Mesothelial cell of epicardium (in vitro differentiated cells): ENCODE measurements at places on chromosomes 3 and 15. TPM values are rescaled to one million over a fixed set of nuclear protein-coding genes. Genes with fewer than 3 reads are reported as not detected.

GRCh38 chr3:168730073-168730472 lies 634.3 kb upstream of the GOLIM4 start:
- no peak for DNase-seq
- peaks cover 44% of the 10 kb centered on the region for H3K36me3 ChIP-seq
- H3K27me3 ChIP-seq: no peaks in the 10 kb centered on the region

GRCh38 chr3:29639578-29640290 lies 358.9 kb downstream of the RBMS3 start:
- H3K27ac ChIP-seq: peak overlapping the region; percentile 85
- peaks cover 15% of the 10 kb centered on the region for H3K36me3 ChIP-seq
- H3K27me3 ChIP-seq: no peaks in the 10 kb centered on the region

DNA sequence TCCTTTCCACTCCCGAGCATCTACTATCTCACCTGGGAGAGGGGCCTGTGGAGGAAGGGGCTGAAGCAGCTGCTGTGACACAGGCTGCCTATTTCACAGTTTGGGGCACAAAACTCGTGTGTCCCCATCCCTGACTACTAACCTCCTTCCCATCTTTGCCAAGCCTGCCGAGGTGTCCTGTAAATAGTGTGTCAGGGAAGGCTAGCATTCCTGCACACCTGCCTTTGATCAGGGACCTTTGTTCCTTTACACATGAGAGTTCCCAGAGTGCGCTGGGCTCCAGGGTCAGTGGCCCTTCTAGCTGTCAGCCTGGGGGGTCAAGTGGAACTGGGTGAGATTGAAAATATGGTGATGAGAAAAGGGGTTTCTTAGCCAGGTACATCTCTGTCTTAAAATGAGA lies 13.0 kb upstream of the TF start:
- H3K4me3 ChIP-seq: no peak overlapping the region
- H3K27me3 ChIP-seq: peaks cover 37% of the 10 kb centered on the region
- H3K4me1 ChIP-seq: no peaks in the 10 kb centered on the region
- H3K36me3 ChIP-seq: peaks cover 3% of the 10 kb centered on the region
- no peak for DNase-seq

GRCh38 chr3:188491276-188491687 lies 337.3 kb downstream of the LPP start:
- H3K27ac ChIP-seq: peak overlapping the region; percentile 11
- H3K27me3 ChIP-seq: no peaks in the 10 kb centered on the region
- H3K36me3 ChIP-seq: peaks cover 14% of the 10 kb centered on the region
- no peak for DNase-seq
- peaks cover 7% of the 10 kb centered on the region for H3K4me1 ChIP-seq
- no peak overlapping the region for H3K4me3 ChIP-seq

DNA sequence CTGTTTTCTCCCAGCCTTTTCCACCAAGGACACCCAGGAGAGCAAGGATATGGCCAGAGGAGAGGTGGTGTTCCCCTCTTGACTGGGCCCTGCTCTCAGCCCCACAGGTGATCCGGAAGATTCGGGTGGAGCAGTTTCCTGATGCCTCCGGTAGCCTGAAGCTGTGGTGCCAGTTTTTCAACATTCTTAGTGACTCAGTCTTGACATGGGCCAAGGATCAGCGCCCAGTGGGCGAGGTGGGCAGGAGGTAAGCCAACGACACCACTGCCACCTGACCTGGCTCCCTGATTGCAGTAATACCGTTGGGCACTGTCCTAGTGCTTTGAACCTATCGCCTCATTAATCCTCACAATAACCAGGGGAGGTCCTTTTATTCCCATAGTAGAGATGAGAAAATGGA lies 25.3 kb upstream of the SLC28A1 start:
- H3K27me3 ChIP-seq: no peaks in the 10 kb centered on the region
- peaks cover 13% of the 10 kb centered on the region for H3K36me3 ChIP-seq
- H3K4me3 ChIP-seq: no peak overlapping the region
- no peak for DNase-seq
- no peak overlapping the region for H3K27ac ChIP-seq
- no peaks in the 10 kb centered on the region for H3K4me1 ChIP-seq

- peaks cover 6% of the 10 kb centered on the region for H3K4me1 ChIP-seq
- H3K27me3 ChIP-seq: no peaks in the 10 kb centered on the region
- H3K4me3 ChIP-seq: no peak overlapping the region
- peaks cover 13% of the 10 kb centered on the region for H3K36me3 ChIP-seq
- DNase-seq: no peak
Measured at GRCh38 chr15:39748276-39748675, 34.4 kb downstream of the FSIP1 start.

- H3K27ac ChIP-seq: peak overlapping the region; percentile 9
- H3K4me1 ChIP-seq: peaks cover 36% of the 10 kb centered on the region
- H3K4me3 ChIP-seq: no peak overlapping the region
- no peaks in the 10 kb centered on the region for H3K36me3 ChIP-seq
- no peak for DNase-seq
Measured at GRCh38 chr15:39553947-39554693, 26.8 kb upstream of the THBS1 start.

The ESYT3 gene
- total RNA-seq: 5.9 to 6.9 TPM (median 6.8 TPM) in 3 replicates

GRCh38 chr3:187533797-187534196 lies 136.4 kb downstream of the SST start:
- no peaks in the 10 kb centered on the region for H3K4me1 ChIP-seq
- no peak overlapping the region for H3K4me3 ChIP-seq
- H3K27ac ChIP-seq: no peak overlapping the region
- no peak for DNase-seq

DNA sequence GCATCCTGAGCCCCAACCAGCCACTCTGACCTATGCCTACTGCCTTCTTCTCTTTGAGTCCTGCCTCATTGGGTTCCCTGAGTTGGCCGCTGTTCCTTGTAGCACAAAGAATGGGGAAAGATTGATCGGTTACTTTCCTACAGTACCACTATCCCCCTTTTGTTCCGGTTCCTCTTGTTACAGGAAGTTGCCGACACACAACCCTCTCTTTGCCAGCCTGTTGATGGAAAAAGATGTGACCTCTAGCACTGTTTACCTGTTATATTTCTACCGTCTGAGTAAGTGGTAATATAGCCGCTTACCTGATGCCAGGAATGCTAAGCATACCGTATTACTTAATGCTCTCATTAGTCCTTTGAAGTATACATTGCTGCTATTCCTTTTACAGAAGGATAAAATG lies 9.7 kb upstream of the AHSG start:
- no peak overlapping the region for H3K27ac ChIP-seq
- DNase-seq: no peak
- H3K27me3 ChIP-seq: peaks cover 9% of the 10 kb centered on the region
- H3K4me3 ChIP-seq: no peak overlapping the region
- H3K36me3 ChIP-seq: no peaks in the 10 kb centered on the region

DNA sequence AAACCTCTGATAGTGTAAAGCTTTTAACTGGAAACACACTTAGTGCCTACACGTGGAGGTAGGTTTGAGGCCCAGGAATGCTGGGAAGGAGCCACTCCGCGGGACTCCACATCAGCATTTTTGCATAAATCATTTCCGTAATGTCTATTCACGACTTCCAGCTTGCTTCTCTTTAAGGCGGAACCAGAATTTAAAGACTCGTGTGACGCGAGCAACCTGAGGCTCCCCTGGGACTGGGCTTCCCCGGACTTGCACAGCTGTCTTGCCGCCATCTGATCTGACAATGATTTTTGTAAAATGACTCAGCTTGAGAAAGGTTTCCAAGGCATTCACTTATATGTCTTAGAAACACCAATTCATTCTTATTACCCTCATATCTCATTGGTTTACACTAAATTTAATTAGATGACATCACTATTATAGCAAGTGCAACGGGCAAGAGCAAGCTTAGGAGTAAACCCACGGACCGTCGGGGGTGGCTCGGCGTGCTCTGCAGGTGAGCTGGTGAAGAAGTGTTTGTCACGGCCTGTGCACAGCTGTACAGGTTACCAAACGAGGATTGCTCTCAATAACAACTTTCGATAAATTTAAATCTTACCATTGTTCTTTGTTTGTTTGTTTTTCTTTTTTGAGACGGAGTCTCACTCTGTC lies 95.2 kb downstream of the CHSY1 start:
- peaks cover 4% of the 10 kb centered on the region for H3K4me1 ChIP-seq
- no peak for DNase-seq
- no peaks in the 10 kb centered on the region for H3K27me3 ChIP-seq
- no peak overlapping the region for H3K4me3 ChIP-seq

The SHC4 gene
- 0.58 to 0.90 TPM (median 0.64 TPM) in 3 replicates for total RNA-seq

- peaks cover 92% of the 10 kb centered on the region for H3K27me3 ChIP-seq
- H3K36me3 ChIP-seq: no peaks in the 10 kb centered on the region
- H3K27ac ChIP-seq: no peak overlapping the region
- H3K4me1 ChIP-seq: peaks cover 7% of the 10 kb centered on the region
- no peak for DNase-seq
Measured at GRCh38 chr3:13880811-13881156, 913 bp upstream of the WNT7A start.

The NRROS gene
- total RNA-seq: 0.72 to 1.3 TPM (median 0.93 TPM) in 3 replicates

DNA sequence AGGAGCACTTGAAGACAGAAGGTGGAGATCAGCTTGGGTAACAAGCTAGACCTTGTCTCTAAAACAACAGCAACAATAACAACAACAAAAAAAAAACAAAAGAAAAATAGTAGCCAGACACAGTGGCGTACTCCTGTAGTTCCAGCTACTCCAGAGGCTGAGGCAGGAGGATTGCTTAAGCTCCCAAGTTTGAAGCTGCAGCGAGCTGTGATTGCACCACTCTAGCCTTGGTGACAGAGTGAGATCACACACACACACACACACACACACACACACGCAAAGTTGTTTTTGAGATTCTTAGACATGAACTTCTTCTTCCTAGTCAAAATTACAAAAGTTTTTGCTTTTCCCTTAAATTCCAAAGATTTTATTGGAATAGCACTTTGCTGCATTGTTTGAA lies 93.0 kb upstream of the IGSF10 start:
- DNase-seq: no peak
- H3K36me3 ChIP-seq: no peaks in the 10 kb centered on the region
- H3K27me3 ChIP-seq: no peaks in the 10 kb centered on the region
- no peak overlapping the region for H3K4me3 ChIP-seq
- H3K4me1 ChIP-seq: peaks cover 35% of the 10 kb centered on the region

DNA sequence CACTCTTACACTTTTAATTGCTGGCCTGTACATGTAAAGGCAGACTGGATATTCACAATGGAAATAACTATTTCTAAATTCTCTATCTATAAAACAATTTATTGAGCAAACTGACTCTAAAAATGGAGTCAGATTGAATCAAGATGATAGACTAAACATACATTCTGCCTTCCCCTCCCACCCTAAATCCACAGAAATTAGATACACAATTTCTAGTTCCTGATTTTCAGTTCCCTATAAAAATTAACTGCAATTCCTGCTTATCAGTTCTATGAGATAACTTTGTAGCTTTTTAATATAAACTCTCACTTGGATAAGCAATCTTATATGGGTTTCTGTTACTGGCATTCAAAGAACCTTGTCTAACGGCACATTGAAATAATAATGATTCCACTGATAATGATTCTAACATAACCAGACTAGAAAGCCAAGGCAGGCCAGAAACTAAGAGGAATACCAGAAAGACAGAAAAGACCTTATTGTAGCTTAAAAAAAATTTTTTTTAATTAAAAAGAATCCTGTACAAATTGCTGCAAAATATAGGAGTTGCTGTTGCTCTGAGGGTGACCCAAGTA lies 33.1 kb downstream of the TBC1D5 start:
- no peak overlapping the region for H3K27ac ChIP-seq
- no peaks in the 10 kb centered on the region for H3K27me3 ChIP-seq
- H3K4me3 ChIP-seq: no peak overlapping the region
- H3K36me3 ChIP-seq: peaks cover 21% of the 10 kb centered on the region
- no peak for DNase-seq
- H3K4me1 ChIP-seq: no peaks in the 10 kb centered on the region

- H3K4me3 ChIP-seq: no peak overlapping the region
- no peak for DNase-seq
- H3K4me1 ChIP-seq: peaks cover 13% of the 10 kb centered on the region
- H3K36me3 ChIP-seq: peaks cover 12% of the 10 kb centered on the region
Measured at GRCh38 chr3:122357828-122358702, 25.0 kb downstream of the MIX23 start.

The VGLL4 gene
- 137 to 140 TPM (median 138 TPM) in 3 replicates for total RNA-seq

DNA sequence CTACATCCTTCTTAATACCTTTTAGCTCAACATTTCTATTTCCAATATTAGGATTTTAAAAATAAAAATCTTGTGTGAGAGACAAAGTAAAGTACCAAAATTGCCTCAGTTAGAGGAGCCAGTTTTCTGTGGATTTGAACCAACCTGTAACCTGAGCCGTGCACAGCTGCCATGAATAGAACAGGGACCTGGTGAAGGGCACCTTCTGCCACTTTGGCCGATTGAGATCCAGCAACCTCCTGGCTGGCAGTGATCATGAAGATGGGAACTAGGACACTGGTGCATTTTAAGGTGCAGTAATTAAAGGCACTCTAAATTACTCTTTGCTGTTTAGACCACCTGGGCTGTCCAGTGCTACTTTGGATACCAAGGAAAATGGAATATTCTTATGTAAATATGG lies 34.3 kb upstream of the TRAK1 start:
- no peaks in the 10 kb centered on the region for H3K36me3 ChIP-seq
- H3K4me3 ChIP-seq: no peak overlapping the region
- no peaks in the 10 kb centered on the region for H3K27me3 ChIP-seq
- DNase-seq: no peak
- H3K27ac ChIP-seq: no peak overlapping the region
- H3K4me1 ChIP-seq: peaks cover 43% of the 10 kb centered on the region

DNA sequence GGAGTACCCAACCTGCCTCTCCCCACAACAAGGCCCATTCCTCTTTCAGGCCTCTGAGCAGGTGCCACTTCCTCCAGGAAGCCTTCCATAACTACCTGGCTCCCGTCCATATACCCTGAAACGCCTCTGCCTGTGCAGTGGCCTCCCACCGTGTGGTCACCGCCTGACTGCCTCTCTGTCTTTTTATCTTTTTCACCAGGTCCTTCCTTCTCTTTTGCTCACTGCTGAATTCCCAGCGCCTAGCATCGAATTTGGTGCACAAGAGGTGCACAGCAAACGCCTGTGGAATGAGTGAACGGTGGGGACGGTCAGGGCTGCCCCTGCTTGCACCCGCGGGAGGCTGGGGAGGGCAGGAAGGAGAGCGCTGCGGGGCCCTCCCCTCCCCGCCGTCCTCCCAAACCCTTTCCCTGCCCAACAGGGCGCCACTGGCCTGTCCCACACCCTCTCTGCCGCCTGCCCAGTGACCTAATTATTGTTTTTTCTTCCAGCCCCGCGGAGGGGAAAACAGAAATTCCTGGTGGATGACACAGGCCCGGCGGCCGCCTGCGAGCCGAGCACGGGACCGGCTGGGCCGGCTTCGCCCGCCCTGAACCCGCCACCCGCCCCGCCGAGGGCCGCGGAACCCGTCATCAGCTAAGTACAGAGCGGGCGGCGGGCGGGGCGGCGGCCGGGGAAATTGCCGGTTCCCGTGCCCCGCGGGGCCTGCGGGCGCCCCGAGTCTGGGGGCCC lies 140.1 kb downstream of the SMAD6 start:
- peaks cover 64% of the 10 kb centered on the region for H3K4me1 ChIP-seq
- H3K36me3 ChIP-seq: no peaks in the 10 kb centered on the region
- no peaks in the 10 kb centered on the region for H3K27me3 ChIP-seq
- DNase-seq: peak; percentile 87
- peak overlapping the region; percentile 99 for H3K27ac ChIP-seq

The MGLL gene
- total RNA-seq: 2.0 to 2.5 TPM (median 2.4 TPM) in 3 replicates

The SHF gene
- total RNA-seq: 31.1 to 34.6 TPM (median 31.8 TPM) in 3 replicates
